ENCODE measurements at places on chromosomes 4 and X. TPM values are rescaled to one million over a fixed set of nuclear protein-coding genes. Genes with fewer than 3 reads are reported as not detected.
A peak's percentile ranks its signal among the peaks of the same experiment; 100 is the strongest.

PLAC8 gene
- 2.6 TPM for total RNA-seq

SPARCL1 gene
- total RNA-seq, result 1,558 TPM

RWDD4 gene
- total RNA-seq, result 43.0 TPM

AFF2 gene
- 3.8 TPM for total RNA-seq

DNA sequence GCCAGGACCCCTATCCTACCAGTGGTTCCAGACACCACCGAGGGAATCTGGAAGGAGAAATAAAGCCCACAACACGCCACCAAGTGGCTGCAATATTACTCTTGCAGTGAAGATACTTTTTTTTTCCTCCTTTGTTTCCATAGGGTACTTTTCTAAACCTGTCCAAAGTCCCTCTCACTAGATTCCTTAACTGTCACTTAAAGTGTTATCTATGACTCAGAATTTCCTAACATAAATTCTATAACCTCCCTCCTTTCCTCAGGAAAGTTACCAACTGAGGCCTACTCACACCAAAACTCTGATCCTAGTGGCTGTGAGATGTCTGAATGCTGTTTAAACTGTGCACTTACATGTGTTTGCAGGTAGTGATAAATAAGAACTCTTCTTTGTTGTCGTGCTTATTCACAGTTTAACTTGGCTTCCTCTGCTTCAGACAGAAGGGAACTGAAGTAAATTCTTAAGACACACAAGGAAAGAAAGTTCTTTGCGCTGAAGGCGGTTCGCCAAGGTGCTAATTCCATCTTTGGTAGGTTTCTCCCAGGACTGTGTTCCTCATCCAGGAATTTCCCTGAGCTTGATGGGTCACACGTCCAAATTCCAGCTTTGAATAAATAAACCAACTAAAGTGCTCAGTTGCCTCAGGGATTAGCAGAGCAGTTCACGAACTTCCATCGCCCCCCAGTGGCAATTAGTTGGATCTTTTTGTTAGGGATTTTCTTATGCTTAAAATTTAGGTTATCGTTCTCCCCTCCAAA lies 10.7 kb upstream of the HCCS start:
- peak; percentile 91 for ATAC-seq

GRCh38 chr4:2689825-2690700 lies 66.1 kb downstream of the TNIP2 start:
- no peak for ATAC-seq

- ATAC-seq, result no peak
These were observed 58.0 kb downstream of the VGLL1 start for GRCh38 chrX:136589966-136590365.

GRCh38 chr4:87853891-87854290 lies 21.1 kb downstream of the MEPE start:
- ATAC-seq, result no peak

DNA sequence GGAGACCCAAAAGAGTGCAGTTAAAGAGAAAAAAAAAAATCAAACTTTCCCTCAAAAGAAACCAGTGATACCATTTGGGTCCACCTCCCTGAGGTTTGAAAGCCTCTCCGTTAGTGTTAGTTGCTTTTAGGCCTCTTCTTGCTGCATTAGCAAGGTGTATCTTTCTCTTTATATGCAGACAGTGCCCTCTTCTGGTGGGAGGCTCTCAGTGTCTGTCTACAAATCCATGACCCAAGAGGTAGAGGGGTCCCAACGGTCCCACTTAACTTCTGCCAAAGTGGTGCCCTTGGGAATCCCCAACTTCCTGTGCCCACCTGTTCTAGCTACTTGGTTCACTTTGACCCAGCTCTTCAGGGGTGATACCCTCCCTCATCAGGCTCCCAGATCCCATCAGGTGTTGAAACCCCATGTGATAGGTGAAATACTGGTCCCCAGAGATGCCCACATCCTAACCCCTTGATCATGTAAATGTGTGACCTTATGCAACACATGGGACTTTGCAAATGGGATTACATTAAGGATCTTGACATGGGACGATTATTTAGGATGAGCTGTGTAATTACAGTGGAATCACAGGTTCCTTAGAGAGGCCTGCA lies 63.7 kb upstream of the CD99 start:
- ATAC-seq, result peak; percentile 41

- no peak for ATAC-seq
These were observed 145.4 kb upstream of the LCORL start for GRCh38 chr4:18166925-18167324.

DNA sequence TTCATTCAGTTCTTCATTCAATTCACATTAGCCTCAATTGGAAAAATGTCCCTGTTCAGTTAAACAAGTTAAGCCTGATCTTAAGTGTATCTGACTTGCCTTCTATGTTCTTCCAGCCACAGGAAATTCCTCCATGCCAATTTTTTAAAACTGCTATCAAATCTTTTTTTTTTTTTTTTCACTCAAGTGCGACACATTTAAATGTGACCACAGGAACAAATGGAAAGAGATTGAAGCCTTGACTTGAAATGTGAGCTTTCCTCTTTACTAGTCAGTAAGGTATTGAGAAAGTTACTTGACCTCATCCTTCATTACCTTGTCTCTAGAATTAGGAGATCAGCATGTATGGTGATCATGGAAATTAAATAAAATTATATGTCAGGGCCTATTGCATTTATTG lies 165.1 kb downstream of the SLIT2 start:
- ATAC-seq, result no peak

- no peak for ATAC-seq
These were observed 107.2 kb downstream of the TRIML1 start for GRCh38 chr4:188246488-188246887.
